ENCODE measurements at places on chromosomes 4 and X.

DNA sequence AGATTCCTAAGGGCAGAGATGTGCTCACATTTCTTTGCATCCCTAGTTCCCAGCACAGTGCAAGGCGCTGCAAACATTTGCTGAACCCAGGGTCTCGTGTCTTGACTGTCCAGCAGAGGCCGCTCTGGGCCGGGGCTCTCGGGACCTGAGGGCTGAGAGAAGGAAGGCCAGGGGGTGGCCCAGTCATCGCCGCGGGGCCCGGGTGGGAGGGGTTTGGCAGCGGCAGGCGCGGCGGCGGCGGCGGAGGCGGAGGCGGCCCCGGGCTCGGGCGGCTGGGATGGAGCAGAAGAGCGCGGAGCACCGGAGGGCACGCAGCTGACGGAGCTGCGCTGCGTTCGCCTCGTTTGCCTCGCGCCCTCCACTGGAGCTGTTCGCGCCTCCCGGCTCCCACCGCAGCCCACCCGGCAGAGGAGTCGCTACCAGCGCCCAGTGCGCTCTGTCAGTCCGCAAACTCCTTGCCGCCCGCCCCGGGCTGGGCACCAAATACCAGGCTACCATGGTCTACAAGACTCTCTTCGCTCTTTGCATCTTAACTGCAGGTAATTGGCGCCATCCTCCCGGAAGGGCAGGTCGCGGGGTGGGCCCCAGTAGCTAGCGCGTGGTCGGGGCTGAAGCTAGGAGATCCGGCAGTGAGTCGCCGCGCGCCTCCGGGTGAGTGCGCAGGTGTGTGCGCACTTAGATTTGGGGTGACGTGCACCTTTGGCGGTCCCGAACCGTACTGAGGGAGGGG lies at the start of gene PARM1:
Gene PARM1, plus strand, starts transcription at position 285 of the 730 bp plus-strand sequence. Its CDS starts 212 bp downstream, at position 497.
- DNase-seq: peak; percentile 64

- DNase-seq: no peak
Measured at GRCh38 chr4:120916937-120917336, 5.6 kb downstream of the PRDM5 start.

GRCh38 chr4:82984459-82984858 lies 26.2 kb downstream of the LIN54 start:
- peak; percentile 28 for DNase-seq

DNA sequence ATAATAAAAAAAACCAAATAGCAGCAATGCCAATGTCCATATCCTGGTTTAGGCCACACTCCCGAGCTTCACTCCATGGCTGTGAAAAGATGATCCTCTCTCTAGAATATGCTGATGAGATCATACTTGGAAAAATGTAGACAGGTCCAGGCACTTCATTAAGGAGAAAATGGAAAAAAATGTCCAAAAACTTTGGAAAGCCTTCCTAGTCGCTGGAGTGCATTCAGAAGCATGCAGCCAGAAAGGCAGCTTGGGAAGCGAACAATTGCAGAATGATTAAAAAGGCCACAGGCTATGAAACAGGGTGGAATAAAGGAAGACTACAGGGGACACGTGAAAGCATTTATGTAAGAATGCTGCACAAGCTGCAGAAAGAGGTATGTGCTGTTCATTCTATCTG lies 165.6 kb upstream of the HCCS start:
- no peak for DNase-seq

DNA sequence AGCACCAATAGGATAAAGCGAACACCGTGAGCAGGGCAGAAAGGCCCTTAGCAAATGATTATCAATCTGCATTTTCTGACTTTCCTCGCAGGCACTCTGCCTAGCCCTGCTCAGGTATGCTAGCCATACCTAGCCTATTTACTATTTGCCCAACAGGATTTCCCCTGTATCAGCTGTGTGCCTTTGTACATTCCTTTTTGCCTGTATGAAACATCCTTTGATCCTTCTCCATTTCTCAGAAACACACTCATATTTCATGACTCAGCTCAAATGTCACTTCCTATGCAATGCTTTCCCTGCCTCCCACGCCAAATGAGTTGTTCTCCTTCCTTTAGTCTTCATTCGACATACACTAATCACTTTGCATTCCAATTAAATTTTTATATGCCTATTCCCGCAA lies 37.2 kb downstream of the PCDH7 start:
- peak; percentile 2 for DNase-seq

- DNase-seq: no peak
Measured at GRCh38 chr4:73379946-73380345, 24.1 kb upstream of the ALB start.

DNA sequence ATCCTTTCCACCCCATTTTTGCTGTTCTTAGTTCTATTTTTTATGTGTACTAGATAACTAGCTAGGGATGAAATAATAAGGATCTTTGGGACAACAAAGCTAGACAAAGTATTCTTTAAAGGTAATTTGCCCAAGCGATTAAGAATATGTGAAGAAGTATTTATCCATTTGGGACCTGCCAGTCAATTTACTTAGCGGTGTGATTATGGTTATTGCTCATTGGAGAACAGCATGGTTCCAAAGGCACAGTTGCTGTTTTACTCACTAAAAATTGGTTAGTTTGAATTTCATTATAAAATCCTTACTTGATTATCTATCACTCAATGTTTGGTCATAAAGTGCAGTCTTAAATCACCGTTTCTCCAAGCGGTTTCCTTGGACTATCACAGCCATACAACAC lies 124.1 kb downstream of the SNCA start:
- no peak for DNase-seq

DNA sequence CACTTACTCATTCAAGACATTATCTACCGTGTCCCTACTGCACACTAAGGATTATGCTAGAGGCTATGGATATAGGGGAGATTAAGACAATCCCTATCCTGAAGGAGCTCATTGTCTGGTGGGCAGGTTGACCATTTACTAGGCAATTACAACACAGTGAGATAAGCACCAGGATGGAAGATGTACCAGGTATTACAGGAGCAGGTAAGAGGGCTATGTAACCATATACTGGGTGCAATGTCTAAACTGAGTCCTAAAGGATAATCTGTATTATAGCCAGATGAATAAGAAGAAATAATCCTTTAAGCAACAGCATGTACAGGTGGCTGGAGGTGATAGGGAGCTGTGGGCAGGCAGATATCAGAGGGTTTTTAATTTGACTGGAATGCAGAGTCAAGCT lies 113.3 kb upstream of the TBC1D9 start:
- no peak for DNase-seq

- no peak for DNase-seq
Measured at GRCh38 chr4:123257591-123257990, 139.0 kb upstream of the SPRY1 start.

DNA sequence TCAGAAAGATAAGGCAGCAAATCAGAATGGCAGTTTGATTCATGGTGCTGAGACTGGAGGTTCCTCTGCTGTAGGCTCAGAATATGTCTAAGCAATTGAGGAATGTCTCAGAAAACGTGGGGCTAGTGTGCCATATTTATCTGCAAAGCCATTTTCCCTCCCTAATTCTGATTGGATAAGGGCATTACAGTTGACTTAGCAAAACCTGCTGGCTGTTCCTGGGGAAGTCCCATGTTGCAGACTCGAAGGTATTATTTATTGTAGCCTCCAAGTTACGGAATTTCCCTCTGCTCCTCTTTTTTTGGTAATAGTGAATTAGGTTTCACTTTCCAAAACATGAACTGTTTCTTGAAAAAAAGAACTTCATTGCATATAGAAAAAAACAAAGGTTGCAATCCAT lies at the start of gene CXCL10:
Gene CXCL10, minus strand, starts transcription at position 109 of the 400 bp plus-strand sequence. Its CDS starts 66 bp downstream, at position 43.
- no peak for DNase-seq

GRCh38 chrX:42976746-42977366 lies 198.9 kb upstream of the PPP1R2C start:
- DNase-seq: no peak

DNA sequence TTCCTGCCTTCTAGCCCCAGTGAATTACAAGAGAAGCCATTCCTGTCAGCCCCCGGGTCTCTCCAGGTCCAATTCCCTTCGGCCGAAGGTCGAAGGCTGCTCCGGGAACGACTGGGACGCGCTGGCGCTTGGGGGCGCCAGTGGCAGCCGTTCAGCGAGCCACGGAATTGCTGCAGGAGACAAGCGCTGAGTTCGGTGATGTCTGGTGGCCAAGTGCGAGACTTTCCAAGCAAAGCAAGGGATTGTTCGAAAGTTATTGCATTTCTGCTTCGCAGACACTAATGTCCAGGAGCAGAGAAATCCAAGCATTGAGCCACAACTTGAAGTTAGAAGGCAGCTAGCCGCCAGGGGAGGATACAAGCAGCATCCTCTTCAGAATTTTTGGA lies 1.1 kb upstream of the DKK2 start:
- DNase-seq: no peak

GRCh38 chr4:54001668-54002365 lies 62.6 kb downstream of the CHIC2 start:
- no peak for DNase-seq

- no peak for DNase-seq
Measured at GRCh38 chrX:43566170-43566569, 89.9 kb upstream of the MAOA start.

DNA sequence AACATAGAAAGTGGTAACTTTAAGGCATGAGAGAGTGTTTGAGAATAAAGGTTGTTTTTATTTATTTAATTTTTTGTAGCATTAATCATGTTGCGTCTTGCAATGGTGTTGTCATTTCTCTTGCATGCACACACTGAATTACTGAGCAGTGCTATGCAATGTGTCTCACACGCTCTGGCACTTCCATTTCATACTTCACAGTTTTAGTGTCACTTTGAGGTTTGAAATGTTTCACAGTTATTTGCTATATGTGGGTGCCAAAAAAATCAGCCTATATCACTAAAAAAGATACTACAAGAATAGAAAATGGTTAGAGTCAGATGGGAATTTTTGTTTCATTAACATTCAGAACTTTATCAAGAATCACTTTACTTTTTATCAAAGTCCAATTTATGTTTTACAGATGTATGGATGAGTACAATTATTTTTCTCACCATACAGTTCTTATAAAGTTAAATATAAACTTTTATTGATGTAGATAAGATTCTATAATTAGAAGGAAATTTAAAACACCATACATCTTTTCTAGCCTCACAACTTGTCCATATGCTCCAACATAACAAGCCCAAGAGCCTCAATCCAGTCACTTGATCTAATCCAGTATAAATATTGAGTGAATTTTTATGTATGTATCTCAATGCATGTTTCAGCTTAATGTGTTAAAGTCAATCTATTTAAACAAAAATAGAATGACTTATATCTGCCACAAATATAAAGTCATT lies 114.0 kb downstream of the IQCM start:
- no peak for DNase-seq

- DNase-seq: no peak
Measured at GRCh38 chrX:27444093-27444908, 18.8 kb downstream of the PPP4R3C start.
